NCI-H1694 treated with DMSO at 0.1 percent for 48 hours (cell line): ENCODE measurements at places on chromosomes 16 and 17.

DNA sequence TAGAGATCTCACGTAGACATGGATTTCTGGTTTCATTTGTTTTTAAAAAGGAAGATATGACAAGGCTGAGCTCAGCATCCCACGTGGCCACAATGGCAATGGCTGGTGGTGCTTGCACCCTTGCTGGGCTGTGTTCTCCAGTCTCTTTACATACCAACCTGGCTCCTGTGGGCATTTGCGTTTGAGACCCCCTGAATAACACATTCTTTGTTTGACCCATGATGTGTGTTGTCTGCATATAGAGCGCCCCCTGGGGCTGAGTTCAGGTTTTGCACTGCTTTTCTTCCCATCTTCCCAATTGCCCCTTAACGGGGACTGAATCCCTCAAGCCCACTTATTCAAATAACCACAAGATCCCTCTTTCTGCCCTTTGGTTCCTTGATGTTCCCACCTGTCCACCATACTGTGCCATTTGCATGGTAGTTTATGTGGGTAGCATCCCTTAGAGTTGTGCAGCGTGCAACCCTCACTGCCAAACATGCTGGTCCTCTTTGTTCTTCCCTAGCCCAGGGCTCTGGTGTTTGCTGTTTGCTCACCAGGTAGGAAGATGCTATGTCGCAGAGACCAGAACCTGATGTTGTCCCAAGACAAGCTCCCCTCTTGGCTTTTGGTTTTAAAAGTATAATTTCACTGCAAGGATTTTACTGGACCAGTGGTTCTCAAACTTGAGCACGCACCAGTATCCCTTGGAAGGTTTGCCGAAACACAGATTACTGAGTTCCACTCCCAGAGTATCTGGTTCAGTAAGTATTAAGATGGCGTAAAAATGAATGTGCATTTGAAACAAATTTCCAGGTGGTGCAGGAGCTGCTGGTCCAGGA is 38.5 kb upstream of the NKD1 start:
- DNase-seq, result peak; percentile 4

GRCh38 chr16:54244061-54244886 is 42.3 kb downstream of the IRX3 start:
- no peak for DNase-seq

- no peak for DNase-seq
Observed at GRCh38 chr16:89491238-89491869, 993 bp upstream of the ANKRD11 start.

DNA sequence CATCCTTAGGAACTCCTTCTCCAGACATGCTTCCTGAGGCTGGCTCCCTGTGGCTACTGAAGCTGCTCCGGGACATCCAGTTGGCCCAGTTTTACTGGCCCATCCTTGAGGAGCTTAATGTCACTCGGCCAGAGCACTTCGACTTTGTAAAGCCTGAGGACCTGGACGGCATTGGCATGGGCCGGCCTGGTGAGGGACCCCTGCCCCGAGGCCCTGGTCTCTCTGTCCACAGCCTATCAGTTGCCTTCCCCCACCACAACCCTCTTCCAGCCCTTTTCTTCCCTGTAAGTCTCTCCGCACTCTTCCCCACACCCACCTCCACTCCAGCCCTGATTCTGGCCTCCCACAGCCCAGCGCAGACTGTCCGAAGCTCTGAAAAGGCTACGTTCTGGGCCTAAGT is 2.0 kb downstream of the TNK1 start:
- DNase-seq, result no peak

DNA sequence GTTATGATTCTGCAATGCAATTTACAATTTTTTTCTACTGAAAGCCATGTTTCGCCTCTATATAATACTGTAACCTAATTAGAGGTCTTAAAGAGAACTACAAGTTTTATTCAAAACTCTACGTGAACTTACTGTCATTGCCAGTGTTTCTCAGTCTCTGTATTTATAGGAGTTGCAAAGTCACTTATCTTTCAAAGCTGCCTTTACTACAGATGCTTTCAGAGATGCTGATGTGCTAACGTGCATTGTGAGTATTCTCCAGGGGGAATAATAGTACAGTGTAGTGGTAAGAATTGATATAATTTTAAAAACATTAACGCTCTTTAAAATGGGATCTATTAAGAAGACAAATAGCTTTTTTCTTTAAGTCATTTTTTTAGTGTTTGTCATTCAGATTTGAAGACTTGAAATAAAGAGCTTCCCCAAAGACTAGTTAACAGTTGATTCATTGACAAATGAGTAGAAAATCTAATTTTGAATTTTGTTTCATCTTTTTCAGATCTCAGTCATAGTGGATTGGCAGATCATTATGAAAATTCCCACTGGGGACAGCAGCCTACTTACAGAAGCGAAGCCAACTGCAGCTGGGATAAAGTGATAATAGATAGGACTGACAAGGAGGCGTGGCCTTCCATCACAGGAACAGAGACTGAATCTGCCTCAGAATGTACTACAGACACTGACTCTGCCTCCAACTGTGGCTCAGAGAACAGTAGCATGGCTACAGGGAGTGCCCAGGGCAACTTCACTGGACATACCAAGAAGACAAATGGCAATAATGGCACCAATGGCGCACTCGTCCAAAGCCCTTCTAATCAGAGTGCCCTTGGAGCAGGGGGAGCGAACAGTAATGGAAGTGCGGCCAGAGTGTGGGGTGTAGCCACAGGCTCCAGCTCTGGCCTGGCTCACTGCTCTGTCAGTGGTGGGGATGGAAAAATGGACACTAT is 79.9 kb downstream of the TMC6 start:
- DNase-seq, result no peak

DNA sequence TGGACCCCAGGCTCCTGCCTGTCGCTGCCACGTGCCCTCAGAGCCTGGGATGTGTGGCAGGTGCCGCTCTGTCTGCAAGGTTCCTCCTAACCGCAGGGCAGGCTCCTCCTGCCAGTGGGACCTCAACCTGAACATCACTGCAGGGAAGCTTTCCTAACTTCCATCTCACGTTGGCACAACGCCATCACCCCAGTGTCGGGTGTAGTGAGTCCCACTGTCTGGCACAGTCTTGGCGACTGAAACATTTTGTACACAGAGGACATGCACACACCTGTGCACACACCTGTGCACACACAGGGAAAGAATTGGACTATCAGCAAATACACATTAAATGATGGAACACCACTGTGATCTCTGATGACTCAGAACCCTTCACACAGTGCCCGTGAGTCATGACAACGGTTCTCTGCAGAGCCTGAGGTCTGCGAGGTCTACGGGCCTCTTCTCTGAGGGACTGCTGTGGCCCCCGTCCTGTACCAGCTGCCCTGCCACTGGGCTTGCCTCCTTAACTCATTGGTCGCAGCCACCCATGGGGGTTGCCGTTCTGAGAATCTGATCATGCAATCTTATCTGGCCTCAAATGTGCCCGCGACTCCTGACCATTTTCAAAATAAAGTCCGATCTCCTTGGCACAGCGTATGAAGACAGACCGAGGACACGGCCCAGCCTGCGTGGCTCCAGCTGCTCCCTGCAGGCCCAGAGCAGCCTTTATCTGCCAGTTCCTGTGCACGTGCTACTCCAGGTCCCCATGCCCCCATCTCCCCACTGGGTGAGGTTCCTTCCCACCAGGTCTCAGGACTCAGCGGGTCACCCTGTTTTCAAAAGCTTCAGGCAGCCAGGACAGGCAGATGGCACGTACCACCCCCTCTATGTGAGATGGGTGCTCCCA is 7.6 kb downstream of the CCDC57 start:
- peak; percentile 68 for DNase-seq

- DNase-seq, result no peak
Observed at GRCh38 chr17:78729641-78730040, 52.4 kb downstream of the CYTH1 start.

GRCh38 chr17:50015146-50015545 is 20.1 kb upstream of the DLX3 start:
- DNase-seq, result no peak

GRCh38 chr16:9192746-9193145 is 101.3 kb downstream of the HAPSTR1 start:
- no peak for DNase-seq

- no peak for DNase-seq
Observed at GRCh38 chr16:47726031-47726675, 265.0 kb downstream of the PHKB start.

DNA sequence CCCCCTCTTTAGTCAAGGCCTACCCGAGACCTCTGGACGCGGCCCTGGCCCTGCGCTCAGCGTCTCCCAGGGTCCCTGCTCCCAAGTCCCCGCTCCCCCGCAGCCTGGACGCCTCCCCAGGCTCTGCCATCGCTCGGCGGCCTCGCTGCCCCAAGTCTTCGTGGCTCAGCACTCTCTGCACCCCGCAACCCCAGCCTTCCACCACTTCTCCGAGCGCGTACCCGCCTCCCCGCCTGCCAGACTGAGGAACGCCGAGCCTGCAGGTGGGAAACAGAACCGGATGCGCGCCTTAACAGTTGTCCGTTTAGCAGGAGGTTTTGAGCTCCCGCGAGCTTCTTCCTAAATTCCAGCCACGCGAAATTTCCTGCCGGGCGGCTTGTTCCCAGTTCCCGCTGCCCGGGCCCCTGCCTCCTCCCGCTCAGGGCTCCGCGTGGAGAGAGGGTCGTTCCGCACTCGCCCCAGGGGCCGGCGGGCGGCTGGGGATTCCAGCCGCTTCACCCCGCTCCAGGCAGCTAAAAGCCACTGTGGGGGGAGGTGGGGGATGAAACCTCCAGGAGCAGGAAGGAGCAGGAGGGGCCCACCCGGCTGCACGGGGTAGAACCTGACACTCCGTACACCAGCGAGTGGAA is 87.7 kb downstream of the KCNJ12 start:
- DNase-seq, result no peak

GRCh38 chr16:75342308-75342811 is 90.9 kb upstream of the BCAR1 start:
- no peak for DNase-seq

DNA sequence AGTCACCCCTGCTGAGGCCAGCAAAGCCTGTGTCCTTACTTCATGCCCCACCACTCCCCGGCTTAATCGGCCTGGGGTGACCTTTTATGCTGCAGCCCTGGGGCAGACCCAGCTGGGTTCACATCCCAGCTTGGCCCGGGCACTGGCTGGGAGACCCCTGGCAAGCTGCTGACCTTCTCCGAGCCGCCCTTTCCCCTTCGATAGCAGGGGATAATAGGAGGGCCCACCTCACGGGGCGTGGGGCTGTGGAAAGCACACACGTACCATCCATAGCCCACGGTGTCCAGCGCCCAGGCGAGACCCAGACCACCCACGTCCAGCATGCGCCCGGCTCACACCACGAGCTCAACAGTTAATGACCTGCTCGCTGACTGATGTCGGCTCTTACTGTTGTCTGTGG is 26.8 kb downstream of the TBC1D16 start:
- DNase-seq, result no peak
